ENCODE measurements at places on chromosomes 11 and 22.
A peak's percentile ranks its signal among the peaks of the same experiment; 100 is the strongest.

- DNase-seq, result no peak
These were observed 1.5 kb downstream of the DDX10 start for GRCh38 chr11:108666373-108666772.

DNA sequence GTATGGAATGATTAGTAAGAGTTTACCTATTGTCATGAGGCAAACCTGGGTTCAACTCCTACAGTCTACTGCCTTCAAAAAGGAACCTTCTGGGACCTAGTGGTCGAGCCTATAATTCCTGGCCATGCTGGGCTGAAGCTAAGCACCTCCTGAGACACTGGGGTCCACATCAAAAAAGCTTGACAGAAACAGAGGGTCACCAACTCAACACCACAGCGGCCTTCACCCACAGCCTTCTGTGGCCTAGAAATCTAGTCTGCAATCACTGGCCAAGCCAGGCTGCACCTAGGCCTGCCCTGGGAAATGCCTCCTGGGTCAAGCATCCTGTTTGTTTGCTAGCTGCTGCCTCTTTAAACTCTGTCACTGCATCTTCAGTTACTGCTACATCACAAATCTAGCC lies 153.9 kb upstream of the C11orf58 start:
- DNase-seq, result no peak

- peak; percentile 15 for DNase-seq
These were observed 33.9 kb downstream of the TSPAN4 start for GRCh38 chr11:876545-876944.

- DNase-seq, result no peak
These were observed 36.2 kb downstream of the IGHMBP2 start for GRCh38 chr11:68939583-68940555.

DNA sequence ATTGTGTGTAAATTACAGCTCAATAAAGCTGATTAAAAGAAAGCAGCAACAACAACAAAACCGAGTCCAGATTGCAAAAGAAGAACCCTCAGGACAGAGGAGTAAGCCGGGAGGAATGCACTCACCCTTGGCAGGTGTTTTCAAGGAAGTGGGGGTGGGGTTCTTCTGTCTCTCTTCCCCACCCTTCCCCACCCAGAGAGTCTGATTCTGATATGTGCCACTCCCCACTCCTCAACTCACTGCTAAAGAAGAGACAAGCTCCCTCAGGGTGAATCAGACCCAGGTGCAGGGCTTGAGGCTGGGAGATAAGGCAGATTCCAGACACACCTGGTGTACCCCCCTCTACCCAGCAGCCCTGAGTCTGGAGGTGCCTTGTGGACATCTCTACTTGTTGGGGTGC lies 38.4 kb upstream of the PHF21A start:
- DNase-seq, result no peak

DNA sequence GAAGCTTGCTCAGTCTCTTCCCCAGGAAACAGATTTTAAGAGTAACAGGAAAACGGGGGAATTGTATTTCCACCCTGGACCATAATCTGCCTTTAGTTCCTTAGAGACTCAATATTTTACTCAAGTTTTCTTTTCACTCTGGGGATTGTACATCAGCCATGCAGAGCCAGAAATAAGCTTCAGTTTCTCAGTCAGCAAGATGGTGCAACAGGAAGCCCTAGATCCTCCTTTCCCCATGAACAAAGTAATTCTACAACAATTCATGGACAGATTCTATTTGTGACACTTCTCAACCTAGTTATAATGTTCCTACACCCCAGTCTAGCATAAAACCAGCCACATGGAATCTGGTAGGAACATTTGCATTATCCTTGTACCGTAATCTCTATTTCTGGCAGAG lies 24.7 kb downstream of the OR8B2 start:
- DNase-seq, result no peak

- DNase-seq, result no peak
These were observed at the start of gene AMPD3 for GRCh38 chr11:10454878-10455631. AMPD3 (plus strand) TSS chr11:10455264; CDS start chr11:10461520, 6,256 bp downstream.

DNA sequence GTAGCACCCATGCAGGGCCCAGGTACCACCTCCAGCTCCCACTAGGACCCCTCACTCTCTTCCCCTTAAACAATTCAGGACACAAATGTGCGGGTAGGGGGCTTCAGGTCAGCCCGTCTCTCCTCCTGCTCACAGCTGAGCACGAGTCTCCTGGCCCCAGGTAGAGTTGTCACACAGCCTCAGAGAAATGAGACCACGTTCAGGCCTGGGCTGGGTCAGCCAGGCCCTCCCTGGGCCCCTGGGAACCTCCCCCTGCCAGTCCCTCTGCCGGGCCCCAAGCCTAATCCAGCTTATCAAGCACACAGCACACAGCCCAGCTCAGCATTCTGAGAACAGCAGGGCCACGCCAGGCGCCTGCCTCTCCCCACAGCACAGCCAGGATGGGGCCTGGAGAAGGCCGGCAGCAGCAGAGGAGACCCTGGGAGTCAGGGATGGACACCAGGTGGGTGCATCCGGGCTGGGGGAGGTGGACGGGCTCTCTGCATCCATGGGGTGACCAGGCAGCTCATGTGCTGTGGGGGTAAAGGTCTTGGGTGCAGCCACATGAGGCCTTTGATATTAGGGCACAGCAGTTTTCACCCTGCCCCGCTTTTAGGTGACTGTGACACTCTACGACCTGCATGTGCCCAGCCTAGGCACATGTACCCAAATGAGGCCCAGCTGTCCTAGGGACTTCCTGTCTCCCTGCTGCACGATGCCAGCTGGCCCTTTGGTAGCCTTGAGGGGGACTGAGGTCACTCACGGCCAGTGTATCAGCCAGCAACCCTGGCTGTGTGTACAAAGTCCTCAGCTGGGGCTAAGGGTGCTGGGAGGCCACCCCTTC lies 87.0 kb downstream of the MORC2 start:
- DNase-seq, result no peak

DNA sequence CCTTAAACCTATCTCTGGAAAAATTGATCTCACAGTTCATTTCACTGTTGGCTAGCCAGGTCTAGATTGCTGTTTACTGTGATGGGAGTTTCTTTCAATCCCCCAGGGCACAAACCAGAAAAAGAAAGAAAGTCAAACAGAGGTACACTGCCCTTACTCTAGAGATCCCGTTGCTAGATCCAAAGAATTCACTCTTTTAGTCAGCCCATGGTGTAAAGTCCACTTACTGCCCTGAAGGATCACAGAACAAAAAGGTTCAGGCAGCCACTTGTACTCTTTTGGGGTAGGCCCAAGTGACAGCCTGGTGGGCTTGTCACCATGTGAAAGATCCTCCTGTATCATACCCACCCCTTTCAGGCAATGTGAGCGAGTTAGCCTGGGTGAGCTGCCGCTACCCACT lies 162.6 kb upstream of the CCDC179 start:
- DNase-seq, result no peak

GRCh38 chr11:1199241-1199750 lies 23.6 kb upstream of the MUC5B start:
- no peak for DNase-seq

- DNase-seq, result no peak
These were observed 506 bp downstream of the MCM5 start for GRCh38 chr22:35400501-35400790.

GRCh38 chr11:93248602-93249001 lies 50.8 kb upstream of the SLC36A4 start:
- no peak for DNase-seq
